Hematopoietic multipotent progenitor cell (in vitro differentiated cells): ENCODE measurements at places on chromosomes 1 and 21. TPM values are rescaled to one million over a fixed set of nuclear protein-coding genes. Genes with fewer than 3 reads are reported as not detected.

Gene PCNX2
- 28.8 TPM for total RNA-seq

- no peak for DNase-seq
Observed at GRCh38 chr1:184443201-184443600, 56.4 kb downstream of the C1orf21 start.

DNA sequence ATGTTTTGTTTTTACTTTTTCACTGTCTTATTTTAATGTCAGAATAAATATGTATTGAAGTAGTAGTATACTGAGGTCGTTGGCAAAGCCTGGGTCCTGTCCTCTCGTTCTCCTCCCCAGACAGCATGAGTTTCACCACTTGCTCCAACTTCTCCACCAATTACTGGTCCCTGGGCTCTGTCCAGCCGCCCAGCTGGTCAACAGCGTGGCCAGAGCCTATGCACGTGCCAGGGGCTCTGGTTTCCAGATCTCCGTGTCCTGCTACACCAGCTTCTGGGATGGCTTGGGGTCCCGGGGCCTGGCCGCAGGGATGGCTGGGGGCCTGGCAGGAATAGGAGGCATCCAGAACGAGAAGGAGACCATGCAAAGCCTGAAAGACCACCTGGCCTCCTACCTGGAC is 19.3 kb downstream of the PTPN14 start:
- DNase-seq = no peak

Gene CD164L2
- total RNA-seq = under 0.01 TPM

Gene CRYAA
- not detected for total RNA-seq

- DNase-seq = no peak
Observed at GRCh38 chr1:34758751-34759150, 789 bp upstream of the GJB4 start.

Gene C1QB
- total RNA-seq = 0.27 TPM
